AG04450 (cell line): ENCODE measurements at places on chromosomes 11 and 22. TPM values are rescaled to one million over a fixed set of nuclear protein-coding genes. Genes with fewer than 3 reads are reported as not detected.

TEX54 gene
- polyA plus RNA-seq: not detected in 2 replicates

DNA sequence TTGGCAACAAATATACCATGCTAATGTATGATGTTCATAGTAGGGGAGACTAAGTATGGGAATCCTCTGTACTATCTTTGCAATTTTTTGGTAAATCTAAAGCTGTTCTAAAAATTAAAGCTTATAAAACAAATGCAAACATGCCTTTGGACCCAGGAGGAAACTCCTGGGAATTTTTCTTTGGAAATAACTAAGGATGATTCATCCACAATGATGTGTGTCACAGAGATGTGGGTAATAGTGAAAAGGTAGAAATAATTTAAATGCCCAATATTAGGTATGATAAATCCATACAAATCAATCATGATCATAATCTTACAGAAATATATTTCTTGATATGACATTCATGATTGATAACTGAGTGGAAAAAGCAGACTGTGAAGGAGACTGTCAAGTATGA, 135.8 kb downstream of the TRIM44 start:
- DNase-seq: no peak

DNA sequence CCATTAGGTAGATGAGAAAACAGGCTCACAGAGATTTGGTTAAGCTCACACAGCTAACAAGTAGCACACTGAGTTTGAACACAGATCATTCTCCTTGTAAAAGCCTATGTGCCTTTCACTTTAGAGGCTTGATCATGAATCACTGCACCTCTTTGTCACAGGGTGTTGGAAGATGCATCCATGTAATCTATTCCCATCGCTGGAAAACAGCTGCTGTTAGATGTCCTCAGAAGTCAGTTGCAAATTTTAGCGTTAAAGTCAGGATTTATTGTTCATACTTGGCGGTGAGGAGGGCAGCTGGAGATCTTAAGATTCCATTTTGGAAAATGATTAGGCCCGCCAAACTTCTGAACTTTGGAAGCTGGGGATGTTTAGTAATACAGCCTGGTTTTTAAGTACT, 2.6 kb downstream of the CNTF start:
- DNase-seq: no peak

ANO5 gene
- polyA plus RNA-seq: not detected in 2 replicates

FIBIN gene
- 44.4 and 49.0 TPM in 2 replicates for polyA plus RNA-seq

OR5A1 gene
- not detected in 2 replicates for polyA plus RNA-seq

SSTR3 gene
- polyA plus RNA-seq: 0.06 and 0.14 TPM in 2 replicates

LIF gene
- polyA plus RNA-seq: 53.9 and 121 TPM in 2 replicates

- no peak for DNase-seq
Measured at GRCh38 chr11:69647761-69648497, 7.0 kb downstream of the CCND1 start.

DNA sequence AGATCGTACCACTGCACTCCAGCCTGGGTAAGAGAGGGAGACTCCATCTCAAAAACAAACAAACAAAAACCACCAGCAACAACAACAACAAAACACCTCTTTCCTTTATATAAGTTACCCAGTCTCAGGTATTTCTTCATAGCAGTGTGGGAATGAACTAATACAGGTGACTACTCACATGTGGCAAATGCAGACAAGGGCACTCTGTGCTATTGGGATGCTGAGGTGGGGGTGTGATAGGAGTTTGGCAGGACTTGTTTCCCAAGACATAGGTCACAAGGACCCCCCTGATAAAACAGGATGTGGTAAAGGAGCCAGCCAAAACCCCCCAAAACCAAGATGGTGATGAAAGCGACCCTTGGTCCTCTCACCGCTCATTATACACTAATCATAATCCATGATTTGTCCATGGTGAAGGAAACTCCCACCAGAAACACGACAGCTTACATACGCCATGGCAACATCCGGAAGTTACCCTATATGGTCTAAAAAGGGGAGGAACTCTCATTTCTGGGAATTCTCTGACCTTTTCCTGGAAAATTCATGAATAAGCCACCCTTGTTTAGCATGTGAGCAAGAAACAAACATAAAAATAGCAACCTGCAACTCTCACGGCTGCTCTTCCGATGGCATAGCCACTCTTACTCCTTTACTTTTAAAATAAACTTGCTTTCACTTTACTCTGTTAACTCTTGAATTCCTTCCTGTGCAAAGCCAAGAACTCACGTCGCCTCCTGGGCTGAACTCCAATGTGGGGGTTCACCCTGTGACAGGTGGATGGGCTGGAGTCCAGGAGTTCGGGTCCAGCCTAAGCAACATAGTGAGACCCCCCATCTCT, 18.8 kb upstream of the INCENP start:
- DNase-seq: no peak
